ENCODE measurements at places on chromosomes 16 and 17. TPM values are rescaled to one million over a fixed set of nuclear protein-coding genes. Genes with fewer than 3 reads are reported as not detected.

Gene GPRC5C
- 0.96 TPM for total RNA-seq

Gene ACD
- total RNA-seq = 34.5 TPM

Gene PRKAR1A
- 226 TPM for total RNA-seq

Gene MYL4
- not detected for total RNA-seq

Gene DHX40
- 23.9 TPM for total RNA-seq

Gene AARS1
- total RNA-seq = 89.4 TPM

Gene CTU2
- 23.7 TPM for total RNA-seq

Gene XYLT1
- total RNA-seq = 40.4 TPM

Gene TP53TG3
- total RNA-seq = not detected

Gene KRTAP4-9
- total RNA-seq = not detected

Gene AOC3
- 0.45 TPM for total RNA-seq

Gene ZFP3
- total RNA-seq = 7.0 TPM

Gene TMEM114
- not detected for total RNA-seq

Gene TERB1
- not detected for total RNA-seq

Gene TUBB3
- 0.83 TPM for total RNA-seq

Gene ABCC12
- total RNA-seq = not detected

Gene PRKCB
- total RNA-seq = 78.3 TPM

Gene PRRT2
- 0.58 TPM for total RNA-seq

Gene CCL5
- total RNA-seq = 30.5 TPM

Gene METTL9
- total RNA-seq = 102 TPM

Gene SOST
- not detected for total RNA-seq

Gene AGRP
- total RNA-seq = not detected

Gene C1QTNF1
- total RNA-seq = not detected

Gene WSCD1
- 0.10 TPM for total RNA-seq

Gene CRYM
- not detected for total RNA-seq

Gene SPATA22
- not detected for total RNA-seq

Gene CEP295NL
- total RNA-seq = not detected

Gene NKD1
- total RNA-seq = 0.96 TPM

Gene CD300LG
- not detected for total RNA-seq

Gene ABCA3
- total RNA-seq = 3.8 TPM

Gene EPOP
- 8.9 TPM for total RNA-seq

Gene RGS9
- total RNA-seq = 2.3 TPM

Gene C16orf96
- total RNA-seq = 0.39 TPM

Gene KRT33B
- not detected for total RNA-seq

Gene KRTAP4-4
- not detected for total RNA-seq

Gene PMFBP1
- total RNA-seq = 1.9 TPM

Gene RHBDF2
- 34.6 TPM for total RNA-seq

Gene CDRT15
- not detected for total RNA-seq

Gene RAB34
- total RNA-seq = 11.8 TPM

Gene EFTUD2
- total RNA-seq = 103 TPM

Gene TM4SF5
- total RNA-seq = not detected

Gene CASKIN2
- 1.6 TPM for total RNA-seq

Gene SMIM36
- total RNA-seq = not detected

Gene CCDC144A
- total RNA-seq = 6.8 TPM

Gene SKAP1
- 139 TPM for total RNA-seq

Gene FBXO31
- total RNA-seq = 29.5 TPM

Gene EVPL
- total RNA-seq = 0.18 TPM

Gene C16orf54
- 115 TPM for total RNA-seq

Gene STX8
- total RNA-seq = 69.6 TPM

Gene SHBG
- total RNA-seq = not detected

Gene NOD2
- total RNA-seq = 1.8 TPM

Gene HSD11B2
- total RNA-seq = not detected

Gene RAC3
- total RNA-seq = 6.2 TPM

Gene KRTAP4-3
- total RNA-seq = not detected

Gene CD300H
- not detected for total RNA-seq

Gene HOXB5
- total RNA-seq = not detected

Gene BAIAP3
- 1.7 TPM for total RNA-seq

Gene HAP1
- total RNA-seq = 0.05 TPM

Gene CLEC18C
- 0.48 TPM for total RNA-seq

All from activated naive CD4-positive, alpha-beta T cell treated with anti-CD3 and anti-CD28 coated beads, Interleukin-2, amount 10 ng/mL, durations not matched to agents 5 hours and 36 hours (primary cell).